Activated CD4-positive, CD25-positive, alpha-beta regulatory T cell treated with anti-CD3 and anti-CD28 coated beads, Interleukin-2, amount 50 U/mL, for 16 hours (primary cell): ENCODE measurements at places on chromosomes 6 and 20.

GRCh38 chr20:49642816-49643215 is 70.9 kb downstream of the B4GALT5 start:
- DNase-seq, result no peak

- no peak for DNase-seq
Measured at GRCh38 chr6:149960488-149960887, 3.3 kb upstream of the ULBP1 start.

GRCh38 chr6:6969761-6970223 is 138.0 kb upstream of the RREB1 start:
- DNase-seq, result no peak

GRCh38 chr6:38549180-38549579 is 90.5 kb downstream of the BTBD9 start:
- DNase-seq, result no peak

- DNase-seq, result no peak
Measured at GRCh38 chr20:36036688-36037087, 68.3 kb downstream of the CNBD2 start.

- DNase-seq, result no peak
Measured at GRCh38 chr6:112113431-112113830, 26.0 kb downstream of the FAM229B start.

DNA sequence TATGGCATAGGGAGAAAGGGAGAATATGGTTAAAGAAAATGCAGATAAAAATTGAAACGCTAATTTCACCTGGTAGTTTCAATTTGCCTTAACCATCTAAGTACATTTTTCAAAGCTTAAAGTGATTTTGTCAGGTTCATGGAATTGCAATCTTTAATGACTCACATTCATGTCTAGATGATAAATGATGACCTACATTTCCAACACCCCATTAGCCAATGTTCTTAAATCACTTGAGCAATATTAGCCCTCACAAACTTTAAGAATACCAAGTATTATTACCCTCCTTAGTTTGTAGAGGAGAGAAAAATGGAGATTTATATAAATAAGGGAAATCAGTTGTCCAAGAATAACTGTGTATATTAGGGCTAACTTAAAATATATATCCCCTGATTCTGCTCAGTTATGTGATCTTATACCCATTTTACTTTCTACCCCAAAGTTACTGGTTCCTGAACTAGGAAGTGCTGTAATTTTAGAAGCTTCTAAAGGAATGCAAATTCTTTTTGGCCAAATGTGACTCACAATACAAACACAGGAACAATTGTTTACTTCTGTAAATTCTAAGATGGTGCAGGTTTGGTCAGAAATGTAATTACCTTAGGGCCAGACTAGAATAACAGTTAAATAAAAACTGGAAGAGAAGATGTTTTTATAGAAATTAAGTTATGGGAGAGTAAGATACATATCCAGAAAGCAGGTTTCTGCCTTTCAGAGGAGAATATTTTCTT is 34.5 kb downstream of the TPBG start:
- no peak for DNase-seq

GRCh38 chr6:158050955-158051354 is 69.3 kb downstream of the SYNJ2 start:
- DNase-seq, result no peak

DNA sequence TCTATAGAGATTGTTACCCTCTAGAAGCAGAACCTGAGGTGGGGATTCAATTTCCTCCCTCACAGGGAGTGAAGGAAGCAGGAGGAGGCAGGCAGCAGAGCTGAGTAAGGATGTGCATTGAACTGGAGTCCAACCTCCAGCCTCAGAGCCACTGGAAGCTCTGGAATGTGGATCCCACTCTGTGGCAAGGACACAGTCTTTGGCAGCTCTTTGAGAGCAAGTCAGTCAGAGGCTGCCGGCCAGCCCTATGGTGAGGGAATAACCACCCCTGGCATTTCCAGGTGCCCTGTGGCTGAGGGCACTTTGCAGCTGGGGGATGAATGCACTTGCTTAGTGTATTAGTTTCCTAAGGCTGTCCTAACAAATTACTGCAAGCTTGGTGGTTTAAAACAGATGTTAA is 37.2 kb downstream of the EBF4 start:
- DNase-seq, result no peak

GRCh38 chr6:32796848-32797776 is 19.7 kb downstream of the HLA-DOB start:
- DNase-seq, result peak; percentile 63

GRCh38 chr6:24394780-24395437 is 7.8 kb upstream of the MRS2 start:
- no peak for DNase-seq

DNA sequence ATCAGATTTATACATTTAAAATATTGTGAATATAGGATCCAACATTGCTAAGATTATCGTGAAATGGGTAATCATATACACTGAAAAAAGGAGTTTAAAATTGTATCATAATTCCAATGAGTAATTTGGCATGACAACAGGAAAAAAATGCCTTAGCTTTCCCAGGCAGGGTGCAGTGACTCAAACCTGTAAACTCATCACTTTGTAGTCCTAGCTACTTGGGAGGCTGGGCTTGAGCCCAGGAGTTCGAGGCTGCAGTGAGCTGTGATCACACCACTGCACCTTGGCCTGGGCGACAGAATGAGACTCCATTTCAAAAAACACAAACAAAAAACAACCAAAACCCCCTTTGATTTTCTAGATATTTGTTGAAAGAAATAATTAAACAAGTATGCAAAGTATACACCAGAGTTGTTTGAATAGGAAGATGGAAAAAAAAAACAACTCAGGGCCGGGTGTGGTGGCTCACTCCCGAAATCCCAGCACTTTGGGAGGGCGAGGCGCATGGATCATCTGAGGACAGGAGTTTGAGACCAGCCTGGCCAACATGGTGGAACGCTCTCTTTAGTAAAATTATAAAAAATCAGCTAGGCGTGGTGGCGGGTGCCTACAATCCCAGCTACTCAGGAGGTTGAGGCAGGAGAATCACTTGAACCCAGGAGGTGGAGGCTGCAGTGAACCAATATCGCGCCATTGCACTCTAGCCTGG is 98.7 kb downstream of the TRERF1 start:
- DNase-seq, result no peak

- no peak for DNase-seq
Measured at GRCh38 chr6:117870486-117871242, 36.4 kb upstream of the SLC35F1 start.

GRCh38 chr6:139625998-139626975 is 251.8 kb upstream of the CITED2 start:
- DNase-seq, result no peak

DNA sequence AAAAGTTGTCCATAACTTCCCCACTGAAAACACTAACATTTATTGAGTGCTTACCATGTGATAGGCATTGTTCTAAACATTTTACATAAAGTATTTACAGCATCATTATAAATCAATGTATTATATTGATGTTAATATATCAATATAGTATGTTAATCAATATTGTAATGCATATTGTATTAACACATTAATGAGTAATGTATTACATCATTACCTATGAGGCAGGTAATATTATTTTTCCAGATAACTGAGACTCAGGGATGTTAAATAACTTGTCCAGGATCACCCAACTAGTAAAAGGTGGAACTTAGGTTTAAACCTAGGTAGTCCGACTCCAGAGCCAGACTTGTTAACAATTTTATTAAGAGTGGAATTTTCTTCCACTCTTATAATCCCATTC is 12.2 kb upstream of the TREM2 start:
- DNase-seq, result no peak

DNA sequence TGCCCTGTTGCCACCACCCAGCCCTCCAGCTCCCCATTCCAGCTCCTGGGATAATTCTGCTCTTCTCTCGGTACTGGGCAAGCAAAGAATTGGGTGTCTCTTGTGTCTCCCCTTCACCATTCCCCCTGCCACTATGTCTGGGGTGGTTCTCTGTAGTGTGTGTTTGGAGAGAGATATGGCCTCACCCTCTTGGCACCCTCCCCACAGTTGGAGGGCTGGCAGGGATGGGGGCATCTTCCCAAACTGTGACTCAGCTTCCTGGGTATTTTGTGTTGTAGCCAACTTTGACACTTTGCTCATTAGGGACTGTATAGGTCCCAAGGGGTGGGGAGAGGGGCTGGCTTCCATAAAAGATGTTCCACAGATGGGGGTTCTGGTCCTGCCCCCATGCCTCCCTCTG is 1.7 kb downstream of the TNXB start:
- DNase-seq, result no peak

DNA sequence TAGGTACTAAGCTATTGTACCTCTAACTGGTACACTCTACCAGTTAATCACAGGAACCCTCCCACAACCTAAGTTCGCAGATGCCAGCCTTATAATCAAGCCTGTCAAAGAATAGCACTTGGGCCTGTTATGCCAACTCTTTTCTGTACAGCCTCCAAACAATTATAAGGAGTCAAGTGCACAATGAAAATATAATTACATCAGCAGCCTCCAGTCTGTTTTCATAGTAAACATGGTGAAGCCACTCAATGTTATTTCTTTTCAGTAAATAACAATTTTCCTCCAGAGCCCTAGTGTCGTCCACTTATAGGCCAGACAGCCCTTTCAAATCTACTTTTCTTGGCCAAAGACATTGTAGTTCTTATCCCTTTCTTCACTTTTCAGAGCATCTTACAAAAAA is 82.7 kb upstream of the CARMIL1 start:
- no peak for DNase-seq

DNA sequence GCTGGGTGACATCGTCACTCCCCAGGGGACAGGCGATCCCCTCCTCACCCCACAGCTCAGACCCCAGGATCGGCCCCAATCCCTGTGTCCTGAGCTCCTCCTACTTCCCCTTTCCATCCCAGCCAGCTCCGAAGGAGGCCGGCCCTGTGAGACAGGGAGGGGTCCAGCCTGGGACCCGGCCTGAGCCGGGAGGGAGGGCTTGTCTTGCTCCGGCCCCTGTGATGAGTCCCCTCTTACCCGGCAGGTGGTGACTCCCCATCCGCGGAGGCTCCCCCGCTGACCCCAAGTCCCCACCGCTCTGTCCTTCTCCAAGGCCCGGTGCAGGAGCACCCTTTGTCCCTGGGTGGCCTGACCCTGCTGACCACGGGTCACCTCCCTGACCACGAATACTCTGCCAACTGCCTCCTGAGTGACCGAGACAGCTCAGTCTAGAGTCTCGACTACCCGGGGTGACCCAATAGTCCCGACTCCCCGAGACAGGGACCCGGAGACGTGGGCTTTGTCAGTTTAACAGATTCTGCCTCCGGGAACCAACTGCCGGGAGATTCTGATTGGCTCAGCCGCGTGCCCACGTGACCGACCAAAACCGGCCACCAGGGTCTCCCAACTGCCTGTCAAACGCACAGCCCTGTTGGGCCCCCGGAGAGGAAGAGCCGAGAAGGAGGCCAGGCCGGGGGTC is 187.4 kb upstream of the PROKR2 start:
- no peak for DNase-seq

- DNase-seq, result no peak
Measured at GRCh38 chr6:148803979-148804378, 57.1 kb downstream of the UST start.

DNA sequence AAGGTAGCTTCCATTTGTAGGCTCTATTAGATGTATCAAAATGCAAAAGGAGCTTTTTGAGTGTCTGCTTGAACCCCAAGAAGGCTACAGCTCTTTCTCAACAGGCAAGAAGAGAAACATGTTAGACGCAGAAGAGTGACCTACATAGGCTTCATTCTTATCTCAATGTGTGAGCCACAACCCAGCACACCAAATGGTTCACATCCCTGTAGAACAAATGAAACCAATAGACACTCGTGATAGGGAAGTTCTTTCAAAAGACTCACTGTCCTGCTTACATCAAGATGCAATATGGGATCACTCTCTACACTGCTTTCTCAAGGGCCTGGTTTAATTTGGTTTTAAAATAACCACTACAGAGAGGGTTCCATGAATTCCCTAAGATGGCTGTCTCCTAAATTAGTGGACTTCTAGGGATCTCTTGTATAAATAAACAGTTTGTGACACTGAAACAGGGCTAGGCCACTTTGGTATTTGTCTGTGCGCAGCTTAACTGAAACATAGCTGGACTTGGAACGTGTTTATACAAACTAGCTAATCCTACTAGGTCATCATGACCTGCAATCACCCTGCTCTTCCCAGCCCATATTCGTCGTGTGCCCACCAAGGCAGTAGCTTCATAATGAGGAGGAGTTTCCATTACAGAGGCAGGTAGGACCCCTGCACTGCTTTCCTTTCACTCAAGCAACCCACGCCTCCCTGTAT is 225.4 kb upstream of the PREP start:
- no peak for DNase-seq

GRCh38 chr6:127907960-127908640 is 7.2 kb upstream of the THEMIS start:
- no peak for DNase-seq

- no peak for DNase-seq
Measured at GRCh38 chr6:168331058-168331457, 11.5 kb upstream of the DACT2 start.

GRCh38 chr20:43345676-43346075 is 112.0 kb upstream of the SRSF6 start:
- DNase-seq, result no peak

DNA sequence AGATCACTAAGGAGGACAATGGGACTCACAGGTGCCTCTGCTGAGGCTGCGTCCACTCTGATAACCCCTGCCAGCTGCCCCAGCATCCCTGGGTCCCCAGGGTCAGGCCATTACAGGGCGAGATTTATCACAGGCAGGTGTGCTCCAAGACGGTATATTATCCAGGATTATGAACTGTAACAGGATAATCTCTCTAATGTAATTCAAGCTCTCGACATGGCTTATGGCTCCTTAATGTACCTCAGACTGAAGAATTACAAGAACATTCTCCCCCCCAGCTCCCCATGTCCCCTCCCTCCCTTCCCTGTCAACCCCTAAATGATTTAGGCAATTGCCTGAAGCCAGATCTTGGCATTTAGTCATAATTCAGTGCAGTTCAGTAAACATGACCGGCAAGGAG is 86.8 kb downstream of the NCR2 start:
- DNase-seq, result no peak

DNA sequence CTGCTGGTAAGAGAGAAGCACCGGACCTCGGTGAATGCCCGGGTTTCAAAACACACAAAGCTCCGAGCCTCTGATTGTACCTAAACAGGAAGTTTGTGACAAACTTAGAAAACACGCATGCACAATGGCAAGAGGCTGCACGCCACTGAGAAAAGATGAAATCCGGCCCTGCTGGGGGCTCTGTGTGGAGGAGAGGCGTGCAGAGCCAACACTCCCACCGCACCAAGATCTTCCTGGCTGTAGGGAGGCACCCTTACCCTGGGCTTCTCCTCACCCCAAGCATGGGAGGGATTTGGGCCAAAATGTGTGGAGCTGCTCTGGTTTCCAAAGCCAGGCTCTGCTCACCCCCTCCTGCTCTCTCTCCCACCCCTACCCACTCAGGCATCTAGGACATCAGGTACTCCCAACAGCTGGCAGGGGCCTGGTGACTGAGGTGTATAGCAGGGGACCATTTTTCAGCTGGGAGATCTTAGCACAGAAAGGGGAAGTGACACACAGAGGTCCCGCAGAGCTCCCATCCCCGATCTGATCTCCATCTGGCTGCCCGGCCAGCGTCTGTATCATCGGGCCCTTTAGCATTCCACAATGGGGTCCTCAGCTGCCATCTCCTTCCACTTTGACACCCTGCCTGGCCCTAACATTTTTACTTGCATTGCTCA is 84.2 kb downstream of the TRERF1 start:
- no peak for DNase-seq

- DNase-seq, result no peak
Measured at GRCh38 chr6:34616227-34616585, 60.1 kb upstream of the SPDEF start.

GRCh38 chr6:27809067-27809938 is 102.9 kb downstream of the OR2B2 start:
- DNase-seq, result no peak
